T-helper 1 cell (primary cell): ENCODE measurements at places on chromosomes 16 and 17.

DNA sequence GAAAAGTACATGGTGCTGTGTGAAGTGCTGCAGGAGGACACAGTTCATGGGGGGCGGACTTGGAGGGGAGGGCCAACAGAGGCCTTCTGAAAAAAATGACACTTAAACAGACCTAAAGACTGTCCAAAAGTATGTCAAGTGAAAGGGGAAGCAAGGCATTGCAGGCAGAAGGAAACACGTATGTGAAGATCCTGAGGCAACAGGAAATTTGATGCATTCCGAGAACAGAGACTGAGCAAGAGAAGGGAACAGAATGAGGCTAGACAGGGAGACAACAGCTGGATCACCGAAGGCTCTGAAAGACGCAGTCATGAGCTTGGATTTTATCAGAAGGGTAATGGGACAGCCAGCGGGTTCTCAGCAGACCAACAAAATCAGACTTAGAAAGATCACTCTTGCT, 1.1 kb downstream of the IFT20 start:
- DNase-seq = no peak

DNA sequence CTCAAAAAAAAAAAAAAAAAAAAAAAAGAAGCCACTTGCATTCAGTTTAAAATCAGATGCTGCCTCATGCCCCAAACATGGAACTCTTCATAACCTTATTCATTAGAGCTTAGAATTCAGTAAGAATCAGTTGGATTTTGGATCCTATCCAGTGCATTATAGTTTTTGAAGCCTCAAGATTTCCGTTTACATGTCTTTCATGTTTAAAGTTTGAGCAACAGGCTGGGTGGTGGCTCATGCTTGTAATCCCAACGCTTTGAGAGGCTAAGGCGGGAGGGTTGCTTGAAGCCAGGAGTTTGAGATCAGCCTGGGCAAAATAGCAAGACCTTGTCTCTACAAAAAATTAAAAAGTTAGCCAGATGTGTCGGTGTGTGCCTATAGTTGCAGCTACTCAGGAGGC, 55.0 kb downstream of the SNTB2 start:
- no peak for DNase-seq

DNA sequence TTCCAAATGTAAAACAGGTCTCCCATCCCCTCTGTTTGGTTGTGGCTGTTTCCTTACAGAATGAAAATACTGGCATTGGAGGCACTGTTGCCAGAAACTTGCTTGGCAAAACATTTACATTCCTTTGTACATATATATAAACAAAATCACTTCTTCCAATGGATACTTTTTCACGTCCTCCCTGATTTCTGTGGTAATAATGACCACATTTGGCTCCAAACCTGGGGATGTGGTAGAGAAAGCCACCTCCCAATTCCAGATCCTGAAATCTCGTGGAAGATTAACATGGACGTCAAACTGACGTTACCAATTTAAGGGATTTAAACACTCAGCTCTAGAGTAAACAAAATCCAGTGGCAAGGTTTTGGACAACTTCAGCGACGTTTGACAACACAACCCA, 370.8 kb upstream of the ZFHX3 start:
- DNase-seq = no peak

GRCh38 chr16:67283039-67283825, 3.9 kb downstream of the PLEKHG4 start:
- no peak for DNase-seq

GRCh38 chr17:9116861-9117568, 95.7 kb downstream of the NTN1 start:
- DNase-seq = no peak

- peak; percentile 67 for DNase-seq
Measured at GRCh38 chr17:3710951-3711383, 12.7 kb upstream of the HASPIN start.

DNA sequence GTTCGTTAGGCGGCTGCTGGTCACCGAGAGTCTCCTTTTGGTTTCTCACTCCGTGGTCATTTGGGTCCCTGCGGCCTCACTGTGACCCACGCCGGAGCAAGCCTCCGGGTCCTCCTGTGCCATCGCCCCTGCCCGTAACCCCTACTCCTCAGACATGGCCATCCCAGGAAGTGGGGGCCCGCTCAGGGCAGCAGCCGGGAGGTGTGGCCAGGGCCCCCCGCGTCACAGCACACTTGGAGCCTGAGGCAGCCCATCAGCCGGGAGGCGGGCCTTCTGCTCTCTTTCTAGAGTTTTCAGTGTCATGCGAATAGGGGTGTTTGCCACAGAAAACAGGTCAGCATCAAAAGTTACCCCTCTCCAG, 7.9 kb upstream of the WFIKKN1 start:
- DNase-seq = no peak

- DNase-seq = no peak
Measured at GRCh38 chr16:48538746-48539484, 71.1 kb downstream of the N4BP1 start.

DNA sequence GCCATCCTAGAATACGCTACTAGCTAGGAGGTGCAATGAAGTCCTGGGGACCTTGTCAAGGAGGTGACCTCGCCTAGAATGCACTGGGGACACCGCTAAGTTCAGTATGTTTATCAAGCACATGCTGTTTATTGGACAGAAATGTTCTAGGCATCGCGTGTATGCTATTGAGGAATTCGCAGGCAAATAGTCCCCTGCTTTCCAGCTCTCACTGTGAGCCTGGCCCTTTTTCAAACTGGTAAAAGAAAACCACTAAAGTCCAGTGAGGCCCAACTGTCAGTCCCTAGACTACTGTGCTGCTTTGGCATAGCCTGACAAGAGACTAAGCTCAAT, 1.2 kb upstream of the FAM222B start:
- DNase-seq = no peak

DNA sequence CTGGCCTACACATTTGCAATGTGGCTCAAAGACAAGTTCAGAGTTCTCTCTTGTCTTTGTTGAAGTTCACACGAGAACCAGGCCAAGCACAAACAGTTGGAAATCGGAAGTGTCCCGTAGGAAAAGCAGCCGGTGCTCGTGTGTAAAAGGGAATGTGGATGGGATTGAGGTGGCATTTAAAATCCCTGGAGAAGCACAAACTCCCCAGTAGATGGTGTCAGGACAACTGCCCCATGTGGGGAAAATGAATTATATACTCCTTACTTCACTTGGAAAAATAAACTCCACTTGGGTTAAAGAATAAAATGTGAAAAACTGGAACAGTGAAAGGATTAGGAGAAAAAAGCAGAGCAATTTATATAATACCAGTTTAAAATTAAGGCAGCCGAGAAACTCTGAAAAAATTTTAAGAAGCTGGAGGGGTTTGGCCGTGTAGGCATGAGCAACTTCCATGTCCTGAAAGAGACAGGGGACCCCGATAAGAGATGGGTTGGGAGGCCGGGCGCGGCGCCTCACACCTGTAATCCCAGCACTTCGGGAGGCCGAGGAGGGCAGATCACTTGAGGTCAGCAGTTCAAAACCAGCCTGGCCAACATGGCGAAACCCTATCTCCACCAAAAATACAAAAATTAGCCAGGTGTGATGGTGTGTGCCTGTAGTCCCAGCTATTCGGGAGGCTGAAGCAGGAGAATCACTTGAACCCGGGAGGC, 28.1 kb downstream of the CBFA2T3 start:
- DNase-seq = no peak

- DNase-seq = no peak
Measured at GRCh38 chr16:678209-678857, 1.9 kb upstream of the STUB1 start.

DNA sequence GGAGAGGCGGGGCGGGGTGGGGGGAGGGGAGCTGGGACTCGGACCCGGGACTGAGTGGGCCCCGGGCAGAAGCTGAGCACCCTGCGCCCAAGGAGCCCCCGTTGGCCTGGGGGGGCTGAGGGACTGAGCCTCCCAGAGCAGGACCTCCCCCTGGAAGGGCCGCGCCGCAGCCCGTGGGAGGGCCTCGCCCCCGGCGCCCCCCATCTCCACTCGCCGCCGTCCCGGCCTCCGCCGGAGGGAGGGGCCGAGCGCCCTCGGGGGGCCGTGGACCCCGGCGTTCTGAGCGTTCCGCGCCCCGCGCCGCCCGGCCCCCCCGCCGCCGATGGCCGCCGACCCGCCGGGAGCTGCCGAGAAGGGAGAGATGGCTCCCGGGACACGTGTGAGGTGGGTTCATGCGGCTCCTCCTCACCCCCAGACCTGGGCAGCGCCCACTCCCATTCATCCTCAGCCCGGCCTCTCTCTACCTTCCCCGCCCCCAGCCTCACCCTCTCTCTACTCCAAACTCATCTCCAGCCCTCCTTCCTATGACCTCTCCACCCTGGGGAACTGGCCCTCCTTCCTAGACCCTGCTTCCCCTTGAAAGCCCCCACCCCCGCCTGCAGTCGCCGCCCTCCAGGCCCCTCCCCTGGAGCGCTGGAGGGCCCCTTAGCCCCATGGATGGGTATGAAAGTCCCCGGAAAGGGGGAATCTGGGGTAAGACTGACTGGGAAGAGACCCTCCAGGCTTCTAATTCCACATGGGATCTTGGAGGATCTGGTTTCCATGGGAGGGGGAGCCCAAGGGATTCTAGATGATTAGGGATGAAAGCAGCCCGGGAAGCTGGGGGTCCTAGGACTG, 922 bp downstream of the FBXL19 start:
- no peak for DNase-seq

DNA sequence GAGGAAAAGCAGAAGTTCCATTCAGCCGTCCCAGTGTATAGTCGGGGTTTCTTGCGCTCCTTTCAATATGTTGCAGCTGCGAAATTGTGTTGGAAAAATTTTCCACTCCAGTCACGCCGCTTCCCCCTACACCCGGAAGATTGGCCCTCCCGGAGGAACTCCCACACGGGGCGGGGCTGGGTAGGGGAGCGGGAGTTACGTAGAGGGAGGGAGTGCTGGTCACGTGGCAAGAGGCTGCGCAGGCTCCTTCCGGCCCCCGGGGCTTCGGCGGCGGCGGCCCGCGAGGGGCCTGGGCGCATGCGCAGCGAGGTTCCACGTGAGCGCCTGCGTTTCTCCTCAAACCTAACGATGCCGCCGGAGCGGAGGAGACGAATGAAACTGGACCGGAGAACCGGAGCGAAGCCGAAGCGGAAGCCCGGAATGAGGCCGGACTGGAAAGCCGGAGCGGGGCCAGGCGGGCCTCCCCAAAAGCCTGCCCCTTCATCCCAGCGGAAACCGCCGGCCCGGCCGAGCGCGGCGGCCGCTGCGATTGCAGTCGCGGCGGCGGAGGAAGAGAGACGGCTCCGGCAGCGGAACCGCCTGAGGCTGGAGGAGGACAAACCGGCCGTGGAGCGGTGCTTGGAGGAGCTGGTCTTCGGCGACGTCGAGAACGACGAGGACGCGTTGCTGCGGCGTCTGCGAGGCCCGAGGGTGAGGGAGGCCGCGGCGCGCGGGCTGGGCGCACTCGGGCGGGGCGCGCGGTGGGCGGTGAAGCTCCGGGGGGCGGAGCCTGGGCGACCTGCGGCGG, at the start of gene UTP18:
Gene UTP18 (plus strand): TSS at position 310 of the 787 bp plus-strand sequence. CDS start 39 bp downstream, at position 349.
- DNase-seq = peak; percentile 96

DNA sequence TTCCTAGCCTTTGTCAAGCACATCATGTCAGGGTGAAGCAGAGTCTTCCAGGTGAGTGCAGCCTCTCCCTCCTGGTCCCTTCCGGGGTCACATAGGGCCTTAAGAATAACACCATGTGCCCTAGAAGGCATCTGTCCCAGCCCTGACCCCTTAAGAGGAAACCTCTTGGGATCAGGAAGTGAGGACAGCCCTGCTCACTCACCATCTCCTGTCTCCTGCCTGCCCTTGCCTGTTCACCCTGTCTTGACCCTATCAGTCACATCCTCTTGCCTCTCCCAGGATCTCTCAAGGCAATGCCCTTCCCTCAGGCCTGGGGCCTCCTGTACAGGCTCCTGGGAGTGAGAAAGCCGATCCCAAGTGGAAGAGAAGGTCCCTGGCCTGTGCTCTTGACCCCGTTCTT, 13.9 kb downstream of the MYL4 start:
- no peak for DNase-seq

- no peak for DNase-seq
Measured at GRCh38 chr17:64622931-64623654, 39.0 kb downstream of the SMURF2 start.

GRCh38 chr17:36496018-36496789, 9.7 kb downstream of the ZNHIT3 start:
- DNase-seq = no peak

DNA sequence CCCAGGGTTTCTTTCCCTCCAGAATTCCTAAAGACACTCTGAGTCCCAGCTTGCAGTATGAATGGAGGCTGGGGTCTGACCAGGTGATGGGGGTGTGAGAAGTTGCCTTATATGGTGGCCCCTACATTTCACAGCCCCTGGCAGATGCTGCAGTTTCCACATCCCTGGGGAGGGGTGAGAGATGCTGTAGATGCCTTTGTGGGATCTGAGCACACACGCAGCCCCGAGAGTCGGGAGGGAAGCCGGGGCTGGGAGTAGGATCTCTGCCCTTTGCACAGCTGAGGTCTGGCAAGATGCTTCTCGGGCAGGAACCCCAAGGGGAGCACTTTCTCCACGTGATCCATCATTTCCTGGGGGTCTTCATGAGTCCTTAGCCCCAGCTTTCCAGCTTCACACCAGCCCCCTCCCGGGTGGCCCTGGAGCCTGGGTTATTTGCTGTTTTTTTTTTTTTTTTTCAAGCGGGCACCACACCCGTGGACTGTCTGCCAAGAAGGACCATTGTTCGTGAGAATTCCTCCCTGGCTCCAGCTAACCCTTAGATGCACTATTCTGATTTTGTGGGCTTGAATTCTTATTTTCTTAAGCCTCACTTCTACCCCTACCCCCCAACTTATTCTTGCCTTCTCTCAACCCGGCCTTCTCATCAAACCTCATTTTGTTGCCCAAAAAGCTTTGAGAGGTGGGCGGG, 50.6 kb downstream of the NTN1 start:
- DNase-seq = no peak

GRCh38 chr16:65481956-65482355, 360.1 kb upstream of the CDH11 start:
- DNase-seq = no peak

- DNase-seq = no peak
Measured at GRCh38 chr16:27728691-27729090, 178.7 kb downstream of the KATNIP start.

- no peak for DNase-seq
Measured at GRCh38 chr17:77286641-77287431, 146.1 kb downstream of the SEC14L1 start.

GRCh38 chr16:56684926-56685590, 2.8 kb downstream of the MT1X start:
- no peak for DNase-seq

- DNase-seq = no peak
Measured at GRCh38 chr16:59748531-59748930, 1014.4 kb upstream of the GOT2 start.

GRCh38 chr17:63140255-63140654, 174.2 kb downstream of the TANC2 start:
- DNase-seq = no peak

DNA sequence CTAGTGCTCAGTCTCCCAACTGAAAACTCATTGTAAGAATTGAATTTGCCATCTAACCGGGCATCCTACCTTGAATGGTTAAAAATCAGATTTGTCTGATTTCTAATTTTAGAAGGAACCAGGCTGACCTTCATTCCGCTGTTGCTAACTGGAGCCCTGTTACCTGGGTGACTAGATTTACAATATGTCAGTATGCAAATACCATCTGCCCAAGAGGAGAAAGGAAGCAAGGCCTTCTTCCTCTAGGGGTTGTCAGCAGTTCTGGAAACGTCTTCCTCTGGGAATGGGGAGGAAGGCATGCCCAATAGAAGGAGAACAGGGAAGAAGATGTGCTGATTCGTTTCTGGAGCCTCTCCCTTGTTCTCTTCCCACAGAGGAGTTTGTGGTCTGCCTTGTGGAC, 137.9 kb downstream of the PITPNC1 start:
- DNase-seq = no peak
